ENCODE measurements at places on chromosomes 4 and X. TPM values are rescaled to one million over a fixed set of nuclear protein-coding genes. Genes with fewer than 3 reads are reported as not detected.

- DNase-seq = no peak
Observed at GRCh38 chrX:23380581-23380980, 45.9 kb downstream of the PTCHD1 start.

- DNase-seq = no peak
Observed at GRCh38 chrX:3638280-3638873, 75.1 kb downstream of the PRKX start.

- no peak for DNase-seq
Observed at GRCh38 chrX:2676794-2677675, 14.1 kb upstream of the CD99 start.

DNA sequence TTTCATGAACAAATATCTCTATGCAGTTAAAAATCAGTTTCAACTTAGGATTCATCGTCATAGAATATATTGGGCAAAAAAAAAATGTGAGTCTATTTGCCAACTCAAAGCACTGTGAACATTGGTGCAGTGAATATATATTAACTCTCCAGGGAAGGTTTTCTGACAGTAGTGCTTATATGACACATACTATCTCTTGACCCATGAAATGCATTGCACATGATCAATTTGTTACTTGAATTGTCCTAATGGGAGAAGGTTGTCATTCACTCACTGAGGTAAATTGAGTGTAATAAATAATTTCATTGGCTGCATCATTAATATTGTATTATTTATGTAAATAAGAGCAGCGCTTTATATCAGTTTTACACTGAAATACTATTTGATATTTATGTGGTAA is 2458.5 kb downstream of the ARAP2 start:
- DNase-seq = no peak

GRCh38 chr4:107757864-107758476 is 37.9 kb upstream of the PAPSS1 start:
- DNase-seq = no peak

DNA sequence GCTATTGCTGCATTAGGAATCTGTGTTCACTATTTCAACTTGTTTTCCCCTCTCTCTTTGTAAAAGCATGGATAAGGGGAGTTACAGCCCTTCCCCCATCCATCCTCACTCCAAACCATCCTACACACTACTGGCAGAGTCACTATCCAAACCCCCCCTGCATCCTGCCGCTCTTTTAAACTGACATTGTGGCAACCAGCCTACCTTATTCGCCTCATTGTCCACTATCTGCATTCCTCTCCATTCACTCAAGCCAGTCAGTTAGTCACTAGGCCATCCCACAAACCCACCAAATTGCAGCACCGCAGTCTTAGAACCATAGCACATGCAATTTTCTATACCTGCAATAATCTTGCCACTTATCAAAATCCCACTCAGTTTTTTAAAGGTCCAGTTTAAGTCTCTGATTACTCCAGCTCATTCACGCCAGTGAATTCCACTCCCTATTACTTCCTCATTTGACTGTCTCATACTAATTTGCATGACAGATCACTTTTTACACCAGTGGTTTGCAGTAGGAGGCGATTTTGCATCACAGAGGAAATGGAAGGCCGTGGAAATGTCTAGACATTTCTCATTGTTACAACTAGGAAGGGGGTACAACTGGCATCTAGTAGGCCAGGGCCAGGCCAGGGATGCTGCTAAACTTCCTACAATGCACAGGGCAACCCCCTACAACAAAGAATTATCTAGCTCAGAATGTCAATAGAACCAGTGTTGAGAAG is 181.8 kb downstream of the HS6ST2 start:
- DNase-seq = no peak

DNA sequence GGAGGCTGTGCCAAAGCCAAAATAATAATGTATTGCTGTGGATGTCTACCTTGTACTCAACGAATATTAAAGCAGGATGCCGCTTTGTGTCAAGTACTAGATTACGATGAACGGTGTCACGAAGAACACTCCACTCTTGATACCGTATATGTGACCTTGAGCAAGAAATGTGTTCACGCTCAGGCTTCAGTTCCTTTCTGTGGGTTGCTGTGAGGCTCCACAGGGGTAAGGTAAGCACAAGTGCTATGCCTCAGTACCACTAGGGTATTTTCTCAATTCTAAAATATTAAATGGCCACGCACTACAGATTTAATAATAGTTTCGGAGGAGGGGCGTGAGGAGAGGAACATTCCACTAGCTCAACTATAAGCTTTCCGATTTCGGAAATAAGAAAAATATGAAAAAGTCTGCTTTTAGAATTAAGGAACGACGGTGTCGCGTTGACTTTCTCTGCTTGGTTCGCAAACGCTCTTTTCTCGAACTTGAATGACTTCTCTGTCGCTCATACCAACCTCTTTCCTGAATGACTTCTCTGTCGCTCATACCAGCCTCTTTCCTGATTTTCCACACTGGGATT is 607 bp upstream of the SCOC start:
- no peak for DNase-seq

- DNase-seq = no peak
Observed at GRCh38 chrX:105647749-105648148, 174.6 kb upstream of the NRK start.

GRCh38 chrX:54248309-54248708 is 65.3 kb upstream of the FAM120C start:
- no peak for DNase-seq

DNA sequence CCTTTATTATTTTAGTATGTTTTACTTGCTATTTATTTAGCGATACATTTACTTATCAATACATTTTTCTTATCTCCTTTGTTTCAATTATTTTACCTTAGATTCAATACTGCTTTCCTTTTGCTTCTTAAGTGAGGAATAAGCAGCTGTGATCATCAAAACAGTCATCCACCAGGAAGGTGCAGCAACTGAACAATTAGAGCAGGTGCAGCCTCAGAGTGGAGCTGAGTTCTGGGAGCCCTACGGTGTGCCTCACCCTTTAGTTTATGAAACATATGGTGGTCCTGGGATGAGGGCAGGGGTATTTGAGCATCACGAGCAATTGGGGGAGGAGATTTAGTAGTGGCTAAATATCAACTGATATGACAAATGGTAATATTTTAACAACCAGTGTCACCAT is 111.0 kb downstream of the FRYL start:
- DNase-seq = no peak

- DNase-seq = no peak
Observed at GRCh38 chr4:116272336-116272735, 813.0 kb downstream of the TRAM1L1 start.

DNA sequence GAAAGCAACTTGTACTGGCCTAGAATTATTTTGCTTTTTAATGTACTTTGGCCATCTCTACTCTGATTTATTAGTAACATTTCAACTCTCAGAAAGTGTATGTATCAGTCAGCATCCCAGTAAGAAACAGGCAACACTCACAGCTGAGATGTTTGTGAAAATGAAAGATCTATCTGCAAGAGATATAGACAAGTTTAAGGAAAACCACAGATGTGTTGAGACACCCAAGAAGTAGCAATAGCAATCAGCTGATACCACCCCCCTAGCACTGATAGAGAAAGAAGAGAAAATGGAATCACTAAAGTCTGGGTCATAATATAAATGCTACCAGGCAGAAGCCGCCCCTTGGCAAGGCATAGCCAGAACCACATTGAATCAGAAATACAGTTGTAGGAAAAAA is 372.0 kb downstream of the ARAP2 start:
- no peak for DNase-seq

DNA sequence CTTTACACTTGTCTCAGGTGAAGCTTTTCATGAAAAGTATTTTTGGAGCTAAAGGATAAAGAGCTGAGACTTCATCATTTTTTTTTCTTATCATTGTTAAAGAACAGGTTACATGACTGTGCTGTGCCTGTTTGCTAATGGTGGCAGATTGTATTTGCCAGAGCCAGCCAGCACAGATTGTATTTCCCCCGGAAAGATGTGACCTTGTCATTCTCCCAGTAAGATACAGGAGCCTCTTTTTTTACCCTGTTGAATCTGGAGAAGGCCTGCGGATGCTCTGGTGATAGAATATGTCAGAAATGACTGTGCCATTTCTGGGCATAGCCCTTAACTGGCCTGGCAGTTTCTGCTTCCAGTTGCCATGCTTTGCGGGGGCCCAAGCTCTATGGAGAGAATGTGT is 91.9 kb downstream of the GPRIN3 start:
- no peak for DNase-seq

DNA sequence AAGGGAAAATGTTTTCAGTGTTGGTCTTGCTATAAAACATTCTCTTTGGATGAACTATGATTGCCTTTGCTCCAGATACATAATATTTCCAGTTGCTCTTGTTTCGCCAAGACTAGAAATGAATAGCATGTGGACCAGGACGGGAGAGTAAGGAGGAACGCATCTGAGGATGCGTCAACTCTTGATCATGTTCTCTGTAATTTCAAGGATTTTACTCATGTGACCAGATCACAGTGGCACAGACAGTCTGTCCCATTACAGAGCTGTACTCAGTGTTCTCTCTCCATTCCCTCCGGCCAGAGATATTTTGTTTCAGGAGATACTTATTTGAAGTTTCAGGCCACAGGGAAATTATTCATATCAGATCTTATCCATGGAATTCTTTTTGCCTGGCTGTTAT is 266.6 kb downstream of the MID1IP1 start:
- no peak for DNase-seq

DNA sequence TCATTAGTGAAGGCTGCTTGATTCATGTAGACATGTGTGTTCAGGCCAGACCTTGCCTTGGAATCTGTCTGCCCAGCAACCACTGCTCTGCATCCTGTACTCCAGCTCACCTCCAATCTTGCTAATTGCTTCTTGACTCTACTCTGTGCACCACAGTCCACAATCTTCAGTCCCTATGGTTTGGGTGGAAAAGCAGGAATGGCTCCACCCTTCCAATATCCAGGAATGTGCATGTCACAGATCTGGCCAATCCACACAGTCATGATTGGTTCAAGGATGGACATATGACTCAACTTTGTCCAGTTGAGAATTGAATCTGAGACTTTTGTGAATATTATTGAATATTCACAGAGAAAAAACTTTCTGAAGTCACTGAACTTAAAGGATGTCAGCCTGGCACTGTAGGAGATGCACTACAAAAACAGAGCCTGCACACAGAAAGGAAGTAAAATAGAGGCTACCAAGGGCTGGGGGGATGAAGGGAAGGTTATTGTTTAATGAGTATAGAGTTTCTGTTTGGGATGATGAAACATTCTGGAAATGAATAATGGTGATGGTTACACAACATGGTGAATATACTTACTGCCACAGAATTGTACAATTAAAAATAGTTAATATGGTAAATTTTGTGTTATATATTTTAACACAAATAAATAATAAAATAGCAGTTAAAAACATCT is 161.3 kb upstream of the USP38 start:
- DNase-seq = no peak

DNA sequence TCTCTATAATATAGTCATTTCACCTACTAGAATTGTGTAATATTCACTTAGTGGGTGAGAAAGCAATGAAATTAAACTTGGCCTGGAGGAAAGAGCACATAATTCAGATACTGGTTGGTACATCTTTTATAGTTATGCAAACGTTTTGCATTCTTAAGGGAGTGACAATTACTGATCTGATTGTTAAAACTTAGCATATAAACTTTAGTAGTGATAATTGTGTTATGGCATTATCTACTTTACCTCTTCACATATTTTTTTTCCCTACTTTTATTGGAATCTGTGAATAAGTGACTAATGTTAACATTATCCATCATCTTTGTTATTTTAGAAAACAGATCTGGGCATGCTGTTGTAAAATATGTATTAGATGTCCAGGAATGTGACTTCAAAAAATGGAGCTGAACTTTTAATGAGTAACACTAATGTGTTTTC is 217.4 kb upstream of the GIMD1 start:
- DNase-seq = no peak

GRCh38 chr4:76987153-76987591 is 37.6 kb downstream of the SEPTIN11 start:
- no peak for DNase-seq

- DNase-seq = no peak
Observed at GRCh38 chr4:22170353-22170752, 221.8 kb upstream of the KCNIP4 start.

GRCh38 chrX:23900220-23900797 is 7.4 kb downstream of the APOO start:
- DNase-seq = no peak

DNA sequence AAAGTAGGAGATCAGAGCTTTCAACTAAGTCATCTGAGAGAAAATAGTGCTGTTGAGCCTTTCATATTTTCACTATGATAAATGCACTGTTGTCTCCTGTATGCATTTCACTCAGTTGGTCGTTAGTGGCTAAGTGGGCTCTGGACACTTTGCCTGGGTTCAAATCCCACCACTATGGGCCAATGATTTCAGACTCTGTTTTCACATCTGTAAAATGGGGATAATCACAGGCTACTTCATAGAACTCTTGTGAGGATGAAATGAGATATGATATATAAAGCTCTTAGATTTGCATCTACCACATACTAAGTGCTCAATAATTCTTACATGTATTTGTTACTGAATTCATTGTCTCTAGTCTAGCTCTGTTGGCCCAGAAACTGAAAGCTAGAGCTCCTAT is 16.8 kb downstream of the LNX1 start:
- no peak for DNase-seq

DNA sequence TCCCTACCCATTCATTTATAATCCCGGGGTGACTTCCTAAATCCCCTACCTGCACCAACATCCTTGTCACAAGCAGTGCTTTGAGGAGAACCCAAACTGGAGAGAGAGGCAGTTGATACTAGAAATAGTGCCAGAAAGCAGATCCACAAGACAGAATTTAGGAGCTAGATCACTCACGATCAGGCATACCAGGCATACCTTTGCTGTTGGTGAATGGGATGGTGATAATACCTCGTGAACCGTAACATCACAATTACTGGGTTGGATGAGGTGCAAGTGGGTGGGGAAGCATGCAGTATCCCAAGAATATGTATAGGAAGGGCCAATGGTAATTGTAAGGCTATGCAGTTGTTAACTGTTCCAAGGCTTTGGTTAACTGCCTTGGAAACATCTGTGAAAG is 129.3 kb downstream of the TMA16 start:
- DNase-seq = no peak

DNA sequence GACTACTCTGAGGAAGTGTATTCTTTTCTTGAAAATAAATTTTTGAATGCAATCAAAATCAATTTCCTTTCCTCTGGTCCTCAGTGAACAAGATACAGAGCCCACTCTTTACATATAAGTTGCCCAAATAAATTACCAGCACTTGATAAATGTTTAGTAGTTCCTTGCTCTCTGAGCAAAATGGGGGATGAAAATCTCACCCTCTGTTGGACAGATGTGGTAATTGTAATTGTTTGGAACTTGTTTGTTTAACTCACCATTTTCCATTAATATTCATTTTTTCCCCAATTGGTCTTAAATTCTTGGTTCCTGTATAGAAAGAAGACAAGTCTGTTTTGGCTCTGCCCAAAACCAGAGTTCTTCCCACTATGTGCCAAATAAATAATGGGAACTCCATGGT is 146.3 kb downstream of the LDB2 start:
- no peak for DNase-seq

Gene SERPINA7
- polyA plus RNA-seq = 0.42 TPM

Gene SHROOM4
- 17.6 TPM for polyA plus RNA-seq

Gene SYNPO2
- 13.7 TPM for polyA plus RNA-seq

Gene SHOX
- polyA plus RNA-seq = 0.08 TPM

Gene CXCL3
- 0.35 TPM for polyA plus RNA-seq

Gene PCSK1N
- polyA plus RNA-seq = 6.0 TPM

Gene FMR1NB
- polyA plus RNA-seq = not detected

Data from right renal pelvis (tissue), 4 donors.